Activated T-helper 2 cell treated with anti-CD3 and anti-CD28 coated beads, Interferon-gamma antibody, Interleukin-2, Interleukin-4, amounts not matched to agents 10 μg/mL and 5 μg/mL and 100 μg/mL, durations not matched to agents 14 hours and 24 hours and 36 hours (primary cell): ENCODE measurements at places on chromosomes 3 and 15.

DNA sequence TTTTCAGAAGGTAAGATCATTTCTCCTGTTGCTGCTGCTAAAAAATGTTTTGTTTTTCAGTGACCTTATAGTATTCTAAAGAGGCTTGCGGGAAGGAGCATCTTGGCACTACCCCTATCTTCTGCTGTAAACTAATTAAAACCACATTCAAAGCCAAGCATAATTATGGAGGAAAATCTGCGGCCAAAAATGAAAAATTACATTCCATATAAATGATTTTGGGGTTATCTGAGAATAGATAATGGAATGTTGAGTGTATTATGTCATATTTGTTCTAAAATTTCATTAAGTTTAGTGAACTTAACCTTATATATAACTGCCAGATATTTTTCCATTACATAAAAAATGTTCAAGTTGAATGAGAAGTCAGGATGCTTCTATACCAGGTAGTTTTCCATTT is 170.4 kb upstream of the TMC3 start:
- no peak for DNase-seq

DNA sequence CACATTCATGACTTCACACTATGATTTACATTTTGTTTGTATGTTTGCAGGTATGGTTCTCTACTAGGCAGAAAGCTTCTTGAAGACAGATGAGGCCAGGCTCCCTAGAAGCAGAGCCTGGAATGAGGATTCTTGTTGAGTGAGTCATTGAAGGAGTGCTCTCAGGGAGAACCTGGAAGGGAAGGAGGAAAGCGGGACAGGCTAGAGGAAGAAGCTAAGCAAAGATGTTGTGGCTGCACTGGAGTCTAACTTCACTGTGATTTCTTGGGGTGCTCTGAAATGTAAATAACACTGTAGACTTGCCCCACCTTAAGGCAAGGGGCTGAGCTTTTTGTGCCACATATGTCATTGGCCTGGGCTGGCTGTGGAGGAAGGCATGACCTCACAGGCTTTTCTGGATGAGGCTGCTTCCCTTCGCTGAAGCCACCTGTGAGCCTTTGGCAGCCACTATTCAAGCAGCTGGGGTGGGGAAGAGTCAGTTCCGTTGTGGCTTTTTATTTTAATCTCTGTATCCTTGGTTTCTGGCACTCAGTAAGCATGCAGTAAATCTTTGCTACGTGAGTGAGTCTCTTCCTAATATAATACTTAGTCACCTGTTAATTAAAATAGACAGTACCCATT is 307.3 kb downstream of the SV2B start:
- DNase-seq: no peak

- DNase-seq: no peak
Observed at GRCh38 chr15:93583968-93584367, 495.0 kb upstream of the RGMA start.

DNA sequence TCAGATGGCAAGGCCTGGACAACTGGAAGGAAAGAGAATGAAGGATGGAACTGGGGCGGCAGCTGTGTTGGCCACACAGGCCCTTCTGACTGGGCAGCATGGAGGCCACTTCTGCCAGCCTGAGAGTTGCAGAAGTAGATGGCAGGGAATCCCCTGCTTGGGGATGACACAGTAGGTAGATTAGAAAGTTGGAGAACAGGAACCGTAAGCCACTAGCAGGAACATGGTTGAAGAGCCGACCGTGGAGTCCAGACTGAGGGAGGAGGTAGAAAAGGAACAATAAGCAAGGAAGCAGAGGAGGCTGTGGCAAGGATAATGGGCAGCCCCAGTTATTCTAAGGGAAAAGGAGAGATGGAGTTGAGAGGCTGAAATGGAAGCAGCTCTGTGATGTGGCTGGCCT is 26.4 kb upstream of the ZNF774 start:
- no peak for DNase-seq

DNA sequence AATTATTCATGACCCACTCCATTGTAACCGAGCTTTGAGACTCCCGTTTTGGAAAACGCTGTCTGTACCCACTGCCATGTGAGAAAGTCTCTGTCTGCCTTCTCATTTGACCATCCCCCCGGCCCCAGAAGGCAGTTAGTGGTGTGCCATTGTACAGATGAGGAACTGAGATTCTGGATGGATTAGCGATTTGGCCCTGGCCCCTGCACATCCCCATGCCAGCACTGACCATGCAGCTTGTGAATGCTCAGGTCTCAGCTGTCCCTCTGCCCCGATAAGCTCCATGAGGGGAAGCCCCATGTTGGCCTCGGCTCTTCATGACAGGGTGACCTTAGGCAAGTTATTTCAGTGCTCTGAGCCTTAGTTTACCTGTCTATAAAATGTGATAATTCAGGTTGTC is 153.0 kb upstream of the SMAD3 start:
- DNase-seq: no peak

GRCh38 chr3:82080792-82081191 is 319.3 kb upstream of the GBE1 start:
- DNase-seq: no peak

- no peak for DNase-seq
Observed at GRCh38 chr15:81531109-81531592, 157.1 kb upstream of the TMC3 start.

DNA sequence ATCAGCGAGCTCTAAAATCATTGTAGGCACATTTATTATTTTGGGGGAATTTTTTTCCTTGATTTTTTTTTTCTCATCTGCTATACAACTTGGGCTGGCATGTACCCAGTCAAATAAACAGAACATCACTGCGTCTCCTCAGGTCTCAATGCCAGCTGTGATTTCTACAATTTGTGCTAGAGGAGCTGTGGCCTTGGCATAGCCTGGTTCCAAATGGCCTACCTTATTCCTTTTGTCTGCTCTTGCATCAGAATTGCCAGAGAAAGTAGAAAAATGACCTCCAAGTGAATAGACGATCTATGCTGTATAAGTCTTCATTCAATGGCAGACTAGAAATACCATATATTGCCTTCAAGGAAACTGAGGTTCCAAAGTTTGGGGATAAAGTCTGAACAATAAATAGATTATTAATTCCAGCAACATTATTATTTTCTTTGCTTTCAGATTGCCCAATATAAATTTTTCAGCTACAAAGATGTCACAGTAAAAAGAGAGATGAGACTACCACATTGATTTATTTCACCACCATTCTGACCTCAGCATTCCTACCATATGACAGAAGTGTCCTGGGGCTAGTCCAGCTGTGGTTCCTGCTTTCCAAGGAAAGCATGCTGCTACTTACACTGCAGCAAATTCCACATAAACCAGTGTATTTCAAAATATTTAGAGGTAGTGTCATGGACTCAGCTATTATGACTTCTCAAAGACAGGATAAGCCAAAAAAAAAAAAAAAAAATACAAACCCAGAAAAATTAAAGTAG is 493.9 kb upstream of the ZNF385D start:
- DNase-seq: no peak

DNA sequence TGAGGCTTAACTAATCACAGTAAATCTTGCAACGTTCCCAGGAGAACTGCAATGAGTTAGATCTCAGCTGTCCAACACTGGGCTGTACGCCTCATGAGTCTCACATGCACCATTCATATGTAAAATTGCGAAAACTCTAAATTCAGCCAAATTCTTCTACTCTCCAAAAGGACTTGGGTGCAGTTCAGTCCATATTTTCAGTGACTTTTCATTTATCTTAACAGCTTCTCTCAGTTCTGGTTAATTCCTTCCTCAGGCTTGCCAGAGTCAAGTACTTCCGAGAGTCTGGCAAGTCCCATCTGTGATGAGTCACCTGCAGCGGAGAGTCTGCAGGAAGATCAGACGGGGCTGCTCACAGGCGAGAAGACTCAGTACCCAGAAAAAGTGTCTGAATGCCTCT is 11.5 kb downstream of the CCDC80 start:
- DNase-seq: no peak

DNA sequence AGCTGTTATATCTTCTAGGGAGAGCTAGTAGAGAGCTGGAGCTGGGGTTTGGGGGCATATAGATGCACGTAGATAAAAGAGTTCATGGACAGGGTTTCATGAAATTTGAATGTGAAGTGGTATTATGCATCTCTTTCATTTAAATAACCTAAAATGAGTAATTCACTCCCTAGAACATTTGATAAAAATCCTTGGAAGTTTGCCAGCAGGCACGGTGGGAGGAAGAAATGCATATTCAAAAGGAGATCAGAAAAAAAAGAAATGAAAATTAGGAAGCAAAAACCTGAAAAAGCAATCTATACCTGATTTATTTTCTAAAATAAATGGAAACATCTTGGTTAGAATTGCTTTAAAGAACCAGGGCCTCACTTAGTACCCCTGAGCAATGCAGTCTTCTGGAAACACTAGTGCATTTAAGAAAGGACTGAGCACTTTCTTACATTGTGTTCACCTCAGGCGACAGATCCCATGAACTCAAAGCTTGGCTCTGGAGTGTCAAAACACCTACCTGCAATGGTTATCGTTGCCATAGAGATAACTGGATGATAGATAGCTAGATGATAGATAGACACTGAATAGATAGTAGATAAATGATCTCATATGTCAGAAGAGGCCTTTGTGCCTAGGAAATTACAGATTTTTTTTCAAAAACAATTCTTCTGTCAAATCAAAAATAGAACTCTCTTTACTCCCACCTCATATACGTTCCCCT is 458.6 kb upstream of the THRB start:
- no peak for DNase-seq

DNA sequence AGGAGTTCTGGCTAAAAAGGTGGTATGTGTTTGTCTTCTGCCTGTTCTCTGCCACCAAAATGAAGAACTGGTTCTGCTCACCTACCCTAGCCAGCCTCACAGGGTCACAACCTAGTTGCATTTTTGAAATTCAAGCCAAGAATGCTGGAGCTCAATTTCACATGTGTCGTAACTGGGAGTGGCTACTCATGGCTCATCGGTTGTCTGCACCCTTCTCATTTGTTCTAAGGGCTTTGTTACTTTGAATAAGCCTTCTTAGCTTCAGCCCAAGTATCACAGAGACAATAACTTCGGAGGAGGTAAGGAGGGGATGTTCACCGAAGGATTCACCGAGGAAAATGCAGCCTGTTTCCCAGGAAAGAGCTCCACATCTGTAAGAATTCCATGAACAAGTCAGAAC is 134.3 kb upstream of the RARB start:
- no peak for DNase-seq

DNA sequence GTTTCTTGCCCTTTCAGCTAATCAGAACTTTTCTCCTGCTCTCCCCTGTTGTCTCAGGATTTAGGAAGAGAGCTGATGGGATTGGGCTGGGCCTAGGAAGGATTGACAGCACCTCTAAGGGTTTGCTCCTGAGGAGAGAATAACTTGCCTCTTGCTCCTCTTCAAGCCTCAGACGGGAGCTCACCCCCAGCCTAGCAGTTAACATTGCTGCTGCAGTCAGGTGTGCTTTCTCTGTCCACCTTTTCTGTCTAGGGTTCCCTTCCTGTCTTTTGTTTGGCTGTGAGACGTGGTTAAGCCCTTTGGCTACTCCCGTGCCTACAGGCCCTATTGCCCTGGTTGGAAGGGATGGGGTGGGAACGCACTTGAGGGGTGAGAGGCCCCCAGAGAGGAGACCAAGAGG is 20.1 kb downstream of the TMEM108 start:
- no peak for DNase-seq

- DNase-seq: no peak
Observed at GRCh38 chr3:161265916-161266571, 44.9 kb downstream of the NMD3 start.
